ENCODE measurements at places on chromosomes 3 and 15. TPM values are rescaled to one million over a fixed set of nuclear protein-coding genes. Genes with fewer than 3 reads are reported as not detected.

DNA sequence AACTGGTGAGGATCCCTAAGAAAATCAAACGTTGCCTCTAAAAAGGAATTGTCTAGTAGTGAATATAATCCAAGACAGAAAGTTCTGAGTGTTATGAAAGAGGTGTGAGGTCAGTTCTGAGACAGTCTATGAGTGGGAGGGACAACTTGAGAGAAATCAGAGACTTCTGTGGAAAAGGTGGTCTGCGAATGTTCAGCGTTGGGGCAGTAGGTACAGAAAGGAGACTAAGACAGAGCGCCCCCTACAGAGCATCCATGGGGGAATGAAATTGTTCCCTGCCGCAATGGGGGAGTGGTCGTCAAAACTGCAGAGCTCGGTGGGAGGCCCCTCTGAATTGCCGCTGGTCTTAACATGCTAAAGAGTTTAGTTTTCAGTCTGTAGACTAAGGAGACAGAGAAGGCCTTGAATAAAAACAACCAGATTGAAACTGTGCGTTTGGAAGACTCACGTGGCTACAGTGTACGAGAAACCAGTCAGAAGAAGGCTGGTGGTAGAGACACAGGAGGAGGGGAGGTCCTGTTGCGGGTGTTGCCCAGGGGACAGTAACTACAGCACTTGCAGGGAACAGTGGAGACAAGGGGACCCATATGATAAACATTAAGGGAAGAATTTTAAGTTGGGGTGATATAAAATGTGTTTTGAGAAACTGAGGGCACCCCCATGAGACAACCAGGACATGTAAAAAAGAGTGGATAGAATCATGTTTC, 6.9 kb downstream of the TNIK start:
- DNase-seq: no peak

- DNase-seq: no peak
Measured at GRCh38 chr15:101495334-101496197, 6.1 kb upstream of the PCSK6 start.

DNA sequence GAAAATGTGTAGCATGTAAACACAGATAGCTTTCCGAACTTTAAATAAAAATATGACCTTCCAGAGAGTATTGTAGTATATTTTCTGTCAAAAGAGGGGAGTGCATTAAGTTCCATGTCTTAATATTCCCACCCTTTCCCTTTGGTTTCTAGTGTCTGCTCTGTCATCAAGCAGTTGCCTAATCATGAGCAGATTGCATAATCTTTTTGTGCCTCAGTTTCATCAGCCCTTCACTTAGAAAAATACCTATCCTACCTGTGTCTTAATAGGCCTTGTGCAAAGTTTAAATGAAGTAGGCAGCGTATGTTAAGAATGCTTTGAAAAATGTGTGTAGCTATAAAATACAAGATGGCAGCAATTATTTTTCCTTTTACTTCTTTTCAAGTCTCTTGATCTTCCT, 52.8 kb downstream of the CALML4 start:
- DNase-seq: no peak

PAK6 gene
- total RNA-seq: 22.4 TPM

AADAC gene
- total RNA-seq: 7.3 TPM

Measured in body of pancreas (tissue), 4 donors.